Foreskin fibroblast (primary cell): ENCODE measurements at places on chromosomes 7 and 10.

DNA sequence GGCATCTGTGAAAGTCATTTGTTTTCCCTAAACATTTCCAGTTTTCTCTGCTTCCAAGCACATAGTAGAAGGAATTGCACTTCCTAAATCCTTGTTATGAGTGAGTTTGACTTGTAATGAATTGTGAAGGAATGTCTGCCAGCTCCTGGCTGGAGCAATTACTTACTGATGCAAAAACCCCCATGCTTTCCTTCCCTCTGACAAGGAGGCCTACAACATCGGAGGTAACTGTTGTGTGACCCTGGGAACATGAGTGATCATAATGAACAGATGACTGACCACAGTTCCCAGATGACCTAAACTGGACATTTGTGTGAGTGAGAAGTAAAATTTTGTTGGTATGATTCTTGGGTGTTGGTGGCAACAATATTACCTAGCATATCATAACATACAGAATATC, 21.4 kb upstream of the CPVL start:
- no peak for DNase-seq

DNA sequence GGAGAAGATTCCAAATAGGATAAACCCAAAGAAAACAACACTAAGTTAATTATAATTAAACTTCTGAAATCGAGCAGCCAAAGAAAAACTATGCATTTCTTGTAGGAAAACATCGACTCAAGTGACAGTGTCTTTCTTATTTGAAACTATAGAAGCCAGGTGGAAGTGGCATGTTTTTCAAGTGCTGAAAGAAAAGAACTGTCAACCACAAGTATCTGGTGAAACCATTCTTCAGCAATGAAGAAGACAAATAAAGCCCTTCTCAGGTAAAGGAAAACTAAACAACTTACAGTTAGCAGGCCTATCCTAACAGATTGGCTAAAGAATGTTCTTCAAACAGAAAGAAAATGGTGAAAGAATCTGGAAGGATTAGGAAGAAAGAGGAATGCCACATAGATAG, 71.4 kb upstream of the MSRB2 start:
- DNase-seq, result no peak

GRCh38 chr7:57216340-57216739, 84.1 kb upstream of the ZNF479 start:
- DNase-seq, result no peak

GRCh38 chr10:30330497-30331168, 18.4 kb downstream of the MTPAP start:
- peak; percentile 18 for DNase-seq

DNA sequence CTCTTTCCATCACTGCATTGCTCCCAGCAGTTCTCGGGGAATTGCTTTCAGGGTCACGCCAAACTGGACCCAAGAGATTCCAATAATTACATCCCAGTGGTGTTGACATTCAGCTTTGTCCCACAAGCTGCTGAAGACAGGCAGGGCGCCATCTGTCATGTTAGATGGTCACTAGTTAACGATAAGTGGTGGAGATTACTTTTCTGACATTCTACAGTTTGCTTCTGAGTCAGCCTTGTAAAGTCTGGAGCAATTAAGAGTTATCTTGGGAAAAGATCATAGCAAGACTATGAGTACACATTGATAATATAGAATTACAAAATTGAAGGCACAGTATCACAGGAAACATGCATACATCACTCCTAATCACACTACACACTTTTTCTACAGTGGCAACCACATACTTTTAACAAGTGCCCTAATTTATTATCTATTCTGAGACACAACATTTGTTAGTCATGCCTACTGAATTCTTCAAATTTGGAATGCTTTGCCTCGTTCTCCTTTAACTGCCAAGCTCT, 41.9 kb downstream of the SEMA3C start:
- peak; percentile 63 for DNase-seq

- DNase-seq, result no peak
Measured at GRCh38 chr7:83738291-83738835, 89.4 kb upstream of the SEMA3E start.

- DNase-seq, result no peak
Measured at GRCh38 chr7:32039000-32039756, 31.0 kb downstream of the PDE1C start.

- no peak for DNase-seq
Measured at GRCh38 chr7:18831419-18831818, 286.0 kb downstream of the TWIST1 start.

DNA sequence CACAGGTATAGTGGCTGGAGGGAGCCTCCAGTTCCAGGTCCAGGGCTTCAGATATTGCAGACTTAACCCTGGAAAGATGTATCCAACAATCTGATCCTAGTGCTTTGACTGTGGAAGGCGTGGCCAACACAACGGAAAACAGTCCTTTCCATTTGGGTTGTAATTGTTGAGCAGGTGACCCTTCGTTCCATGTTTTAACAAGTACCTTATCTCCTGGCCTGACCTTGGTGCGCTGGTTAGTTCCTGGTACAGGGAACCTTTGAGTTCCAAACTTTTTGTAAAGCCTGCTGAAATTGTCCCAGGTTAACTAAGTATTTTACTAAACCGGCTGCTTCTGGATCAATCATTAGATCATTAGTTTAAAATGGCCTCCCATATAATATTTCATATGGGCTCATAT, 23.9 kb upstream of the GIMAP6 start:
- DNase-seq, result no peak

- DNase-seq, result no peak
Measured at GRCh38 chr10:27614776-27615175, 110.7 kb downstream of the RAB18 start.

DNA sequence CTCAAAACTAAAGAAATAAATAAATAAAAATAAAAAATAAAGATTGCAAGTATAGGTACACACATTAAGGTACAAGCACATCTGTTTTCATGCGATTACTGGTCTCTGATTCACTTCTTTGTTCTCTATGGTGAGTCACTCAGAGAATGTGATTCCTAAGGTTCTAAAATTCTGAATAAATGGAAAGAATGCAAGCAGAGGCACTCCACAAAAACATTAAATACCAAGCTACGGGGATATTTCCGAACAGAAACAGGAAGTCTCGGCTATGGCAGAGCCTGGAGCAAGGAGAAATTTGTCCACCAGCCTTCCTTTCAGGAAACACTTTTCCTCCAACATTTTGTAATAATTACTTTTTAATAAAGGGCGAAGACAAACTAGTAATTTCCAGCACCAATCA, 1.4 kb downstream of the VOPP1 start:
- peak; percentile 74 for DNase-seq

GRCh38 chr7:86094166-86094669, 549.5 kb upstream of the GRM3 start:
- DNase-seq, result no peak

DNA sequence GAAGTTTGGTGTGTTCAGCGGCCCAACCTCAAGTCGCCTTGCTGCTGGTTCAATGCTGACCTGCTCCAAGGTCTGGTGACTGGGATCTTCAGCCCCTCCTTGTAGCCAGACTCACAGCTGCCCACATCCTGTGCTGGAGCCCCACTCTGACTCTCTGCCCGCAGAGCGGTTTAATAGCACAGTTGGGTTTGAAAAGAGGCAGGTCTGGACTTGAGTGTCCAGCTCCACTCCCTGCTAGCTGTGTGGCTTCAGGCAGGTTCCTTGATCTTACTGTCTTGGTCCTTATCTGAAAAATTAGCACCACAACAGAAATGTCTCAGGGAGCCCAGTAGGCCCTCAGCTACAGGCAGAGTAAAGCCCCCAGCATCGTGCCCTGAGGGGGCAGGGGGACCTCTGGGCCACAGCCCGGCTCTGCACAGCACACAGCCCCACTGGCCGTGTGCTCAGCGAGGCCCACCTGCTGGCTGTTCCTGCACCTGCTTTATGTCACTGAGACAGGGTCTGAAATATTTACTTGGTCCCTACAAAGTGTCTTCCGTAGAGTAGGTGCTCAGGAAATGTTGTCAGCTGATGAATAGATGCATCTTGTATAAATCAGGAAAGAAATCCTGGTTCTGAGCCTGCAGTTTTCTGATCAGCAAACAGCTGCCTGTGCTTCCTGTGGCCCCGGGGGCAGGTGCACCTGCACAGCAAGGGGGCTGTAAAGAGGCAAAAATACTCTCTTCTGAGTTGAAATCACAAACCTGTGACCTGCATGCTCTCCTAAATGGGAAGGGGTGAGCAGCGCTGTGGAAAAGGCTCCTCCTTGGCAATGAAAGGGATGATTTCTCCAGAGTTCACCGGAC, 155.5 kb downstream of the SVIL start:
- DNase-seq, result peak; percentile 30

- DNase-seq, result no peak
Measured at GRCh38 chr7:144036302-144036885, 12.4 kb upstream of the OR2A5 start.

GRCh38 chr10:50396491-50397311, 145.4 kb upstream of the ASAH2 start:
- DNase-seq, result no peak

GRCh38 chr10:66943590-66943989, 17.8 kb downstream of the LRRTM3 start:
- no peak for DNase-seq
